ENCODE measurements at places on chromosomes 2 and 18. TPM values are rescaled to one million over a fixed set of nuclear protein-coding genes. Genes with fewer than 3 reads are reported as not detected.

CDH2 gene
- polyA plus RNA-seq: 0.12 TPM

IL36RN gene
- polyA plus RNA-seq: 38.4 TPM

SERPINB13 gene
- polyA plus RNA-seq: 233 TPM

CFAP221 gene
- not detected for polyA plus RNA-seq

FER1L5 gene
- polyA plus RNA-seq: 0.02 TPM

ACADL gene
- polyA plus RNA-seq: 0.57 TPM

SLC14A1 gene
- polyA plus RNA-seq: 0.57 TPM

TCF4 gene
- 3.7 TPM for polyA plus RNA-seq

RAD51AP2 gene
- polyA plus RNA-seq: 0.05 TPM

RAB6C gene
- polyA plus RNA-seq: not detected

RBKS gene
- 2.6 TPM for polyA plus RNA-seq

TCF23 gene
- polyA plus RNA-seq: not detected

PROKR1 gene
- polyA plus RNA-seq: 0.01 TPM

UBXN2A gene
- polyA plus RNA-seq: 5.8 TPM

BOLL gene
- not detected for polyA plus RNA-seq

EPC2 gene
- polyA plus RNA-seq: 6.1 TPM

ADCYAP1 gene
- not detected for polyA plus RNA-seq

ARHGAP25 gene
- 4.0 TPM for polyA plus RNA-seq

AGXT gene
- polyA plus RNA-seq: not detected

GKN1 gene
- polyA plus RNA-seq: 6.2 TPM

GALR1 gene
- under 0.01 TPM for polyA plus RNA-seq

HTR2B gene
- polyA plus RNA-seq: 1.3 TPM

DNAJC27 gene
- polyA plus RNA-seq: 1.4 TPM

RNU2-63P gene
- not detected for polyA plus RNA-seq

AQP12B gene
- not detected for polyA plus RNA-seq

NMS gene
- not detected for polyA plus RNA-seq

TUBA3D gene
- 0.29 TPM for polyA plus RNA-seq

GPR75 gene
- polyA plus RNA-seq: 0.84 TPM

VAMP5 gene
- 19.5 TPM for polyA plus RNA-seq

SP110 gene
- polyA plus RNA-seq: 6.0 TPM

KRTCAP3 gene
- 30.3 TPM for polyA plus RNA-seq

CCDC141 gene
- polyA plus RNA-seq: 0.01 TPM

IL36B gene
- 1.5 TPM for polyA plus RNA-seq

CRYBA2 gene
- 0.49 TPM for polyA plus RNA-seq

LOXHD1 gene
- 0.04 TPM for polyA plus RNA-seq

LRRC30 gene
- not detected for polyA plus RNA-seq

SLC38A11 gene
- 0.21 TPM for polyA plus RNA-seq

GKN2 gene
- 2.6 TPM for polyA plus RNA-seq

DSG3 gene
- 130 TPM for polyA plus RNA-seq

ANKRD62 gene
- 0.16 TPM for polyA plus RNA-seq

FBXO41 gene
- polyA plus RNA-seq: 0.72 TPM

NT5C1B gene
- polyA plus RNA-seq: not detected

HK2 gene
- polyA plus RNA-seq: 11.8 TPM

MYO5B gene
- polyA plus RNA-seq: 35.3 TPM

OXER1 gene
- polyA plus RNA-seq: 0.48 TPM

ANKRD30B gene
- polyA plus RNA-seq: not detected

EPB41L5 gene
- polyA plus RNA-seq: 4.1 TPM

CD226 gene
- polyA plus RNA-seq: 0.15 TPM

TCF7L1 gene
- polyA plus RNA-seq: 4.0 TPM

ASB18 gene
- polyA plus RNA-seq: not detected

GAL3ST2 gene
- polyA plus RNA-seq: 0.10 TPM

GORASP2 gene
- polyA plus RNA-seq: 27.6 TPM

TNFAIP6 gene
- polyA plus RNA-seq: 0.51 TPM

IL18R1 gene
- 0.83 TPM for polyA plus RNA-seq

TRIM43 gene
- polyA plus RNA-seq: not detected

Measured in esophagus (tissue), 2 donors.